ENCODE measurements at places on chromosomes 7 and 10.

GRCh38 chr7:158539711-158540146 is 47.9 kb downstream of the PTPRN2 start:
- no peak for DNase-seq

GRCh38 chr7:130297628-130298543 is 4.9 kb downstream of the CPA4 start:
- DNase-seq, result peak; percentile 94

- DNase-seq, result no peak
Measured at GRCh38 chr7:112500619-112501018, 19.8 kb downstream of the LSMEM1 start.

- no peak for DNase-seq
Measured at GRCh38 chr7:80781146-80781545, 137.7 kb downstream of the SEMA3C start.

- no peak for DNase-seq
Measured at GRCh38 chr7:2706685-2707126, 18.7 kb downstream of the AMZ1 start.

GRCh38 chr10:101214446-101215396 is 14.5 kb downstream of the LBX1 start:
- DNase-seq, result peak; percentile 49

GRCh38 chr7:128217030-128217805 is 23.9 kb upstream of the LEP start:
- no peak for DNase-seq

- DNase-seq, result no peak
Measured at GRCh38 chr7:110129159-110129558, 961.8 kb upstream of the LRRN3 start.

GRCh38 chr7:67377939-67378862 is 381.6 kb downstream of the TYW1 start:
- DNase-seq, result peak; percentile 73

DNA sequence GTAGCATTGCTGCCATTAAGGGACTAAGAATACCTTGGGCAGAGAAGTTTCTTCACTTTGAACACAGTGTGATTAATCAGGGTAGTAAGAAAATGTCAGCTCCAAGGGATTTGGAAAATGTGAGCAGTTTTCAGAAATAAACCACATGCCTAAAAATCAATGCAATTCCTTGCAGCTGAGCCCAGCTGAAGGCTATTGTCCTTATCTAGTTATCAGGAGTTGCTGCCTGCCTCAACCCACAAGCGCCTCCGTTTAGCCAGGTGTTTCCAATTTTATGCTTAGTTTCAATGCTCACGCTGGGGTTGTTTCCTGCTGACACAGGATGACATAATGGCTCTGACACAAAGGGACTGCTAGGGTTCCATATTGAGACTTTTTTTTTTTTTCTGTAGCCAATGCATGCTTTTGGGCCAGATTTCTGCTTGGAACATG is 132.3 kb upstream of the ANK3 start:
- DNase-seq, result no peak

DNA sequence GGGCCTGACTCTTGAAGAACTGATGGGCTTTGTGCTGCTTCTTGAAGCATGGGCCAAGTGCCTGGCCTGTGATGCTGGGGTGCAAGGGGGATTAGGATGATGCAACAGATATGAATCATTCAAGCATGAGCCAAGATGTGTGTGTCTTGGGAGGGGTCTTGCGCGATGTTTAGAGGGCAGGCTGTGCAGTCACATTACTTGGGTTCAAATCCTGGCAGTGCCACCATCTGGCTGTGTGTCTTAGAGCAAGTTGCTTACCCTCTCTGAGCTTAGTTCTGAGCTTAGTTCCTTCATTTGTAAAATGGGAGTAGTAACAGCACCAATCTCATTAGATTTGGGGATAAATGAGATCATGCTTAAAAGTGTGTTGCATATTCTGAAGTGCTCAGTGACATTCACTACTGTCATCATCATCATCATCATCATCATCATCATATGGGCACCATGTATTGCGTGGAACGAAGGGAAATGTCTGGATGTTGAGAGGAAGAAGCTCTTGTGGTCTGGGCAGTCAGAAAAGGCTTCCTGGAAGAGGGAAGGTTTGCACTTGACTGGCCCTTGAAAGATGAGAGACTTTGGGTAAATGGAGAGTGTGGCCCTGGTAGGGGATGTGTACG is 9.3 kb downstream of the UNC5B start:
- no peak for DNase-seq

- DNase-seq, result no peak
Measured at GRCh38 chr7:94190599-94191061, 186.5 kb upstream of the BET1 start.

- no peak for DNase-seq
Measured at GRCh38 chr10:98252464-98252863, 15.5 kb downstream of the LOXL4 start.

DNA sequence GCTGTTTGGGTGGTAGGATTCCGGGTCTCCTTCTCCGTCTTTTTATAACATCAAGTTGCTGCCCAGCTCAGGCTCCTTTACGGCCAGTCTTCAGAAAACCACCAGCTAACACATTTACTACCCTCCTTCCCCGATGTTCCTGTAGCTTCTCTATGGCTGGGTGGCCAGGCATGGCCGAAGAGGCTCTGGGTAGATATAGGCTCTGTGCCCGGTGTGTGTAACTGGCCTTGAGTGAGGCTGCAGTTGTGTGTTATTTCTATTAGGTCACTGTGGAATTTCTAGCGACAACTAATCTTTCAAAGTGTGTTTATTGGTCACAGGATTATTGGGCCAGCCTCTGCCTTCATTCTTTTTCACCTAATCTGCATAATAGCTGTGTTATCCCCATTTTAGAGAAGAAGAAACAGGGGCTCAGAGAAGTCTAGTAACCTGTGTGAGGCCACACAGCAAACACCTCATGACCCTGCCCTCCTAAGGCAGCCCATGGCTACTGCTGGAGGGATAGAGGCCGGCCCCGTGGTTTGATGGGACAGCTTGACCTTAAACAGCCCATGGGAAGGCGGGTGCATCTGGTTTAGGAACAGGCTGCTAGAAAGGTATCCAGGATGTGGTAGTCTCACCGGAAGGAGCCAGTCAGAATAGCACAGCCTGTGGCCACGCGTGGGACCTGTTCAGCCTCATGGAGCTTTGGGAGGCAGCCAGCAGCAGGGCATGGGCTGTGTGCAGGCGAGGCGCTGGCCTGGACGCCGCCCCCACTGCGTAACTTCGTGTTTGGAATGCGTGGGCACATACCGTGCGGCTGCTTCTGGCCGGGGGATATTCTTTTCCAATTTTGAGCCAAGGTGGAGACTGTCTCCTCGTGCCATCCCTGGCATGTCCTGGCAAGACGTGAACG is 29.7 kb downstream of the HTRA1 start:
- DNase-seq, result no peak

GRCh38 chr7:55349121-55349520 is 16.0 kb upstream of the LANCL2 start:
- no peak for DNase-seq

- no peak for DNase-seq
Measured at GRCh38 chr7:6238309-6238925, 34.0 kb downstream of the CYTH3 start.

DNA sequence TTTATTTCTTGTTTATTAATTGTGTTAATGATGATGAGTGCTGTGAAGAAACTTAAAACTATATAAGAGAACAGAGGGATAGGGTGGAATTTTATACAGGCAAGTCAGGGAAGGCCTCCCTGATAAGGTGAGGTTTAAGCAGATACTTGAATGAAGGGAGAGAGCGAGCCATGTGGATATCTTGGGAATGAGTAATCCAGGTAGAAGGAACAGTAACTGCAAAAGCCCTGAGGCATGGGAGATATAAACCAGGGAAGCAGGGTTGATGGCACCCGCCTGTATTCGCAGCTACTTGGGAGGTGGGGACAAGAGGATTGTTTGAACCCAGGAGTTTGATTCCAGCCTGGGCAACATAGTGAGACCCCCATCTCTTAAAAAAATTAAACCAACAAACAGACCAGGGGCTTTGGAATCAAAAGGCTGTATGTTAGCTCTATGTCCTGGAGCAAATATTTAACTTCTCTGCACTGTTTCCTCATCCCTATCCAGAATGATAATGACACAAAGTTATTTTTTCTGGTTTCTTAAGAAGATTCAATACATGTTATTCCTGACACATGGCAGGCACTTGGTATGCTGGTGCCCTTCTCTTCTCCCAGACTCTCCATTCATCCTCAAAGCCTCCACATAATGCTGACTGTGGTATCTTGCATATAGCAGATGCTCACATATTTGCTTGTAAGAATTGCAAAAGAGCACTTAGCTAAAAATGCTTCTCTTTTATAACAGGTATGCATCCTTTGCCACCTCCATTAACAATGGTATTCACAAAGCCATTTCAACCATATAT is 169.3 kb downstream of the CHN2 start:
- DNase-seq, result no peak

GRCh38 chr7:98251231-98251600 is 816 bp downstream of the TECPR1 start:
- DNase-seq, result no peak

DNA sequence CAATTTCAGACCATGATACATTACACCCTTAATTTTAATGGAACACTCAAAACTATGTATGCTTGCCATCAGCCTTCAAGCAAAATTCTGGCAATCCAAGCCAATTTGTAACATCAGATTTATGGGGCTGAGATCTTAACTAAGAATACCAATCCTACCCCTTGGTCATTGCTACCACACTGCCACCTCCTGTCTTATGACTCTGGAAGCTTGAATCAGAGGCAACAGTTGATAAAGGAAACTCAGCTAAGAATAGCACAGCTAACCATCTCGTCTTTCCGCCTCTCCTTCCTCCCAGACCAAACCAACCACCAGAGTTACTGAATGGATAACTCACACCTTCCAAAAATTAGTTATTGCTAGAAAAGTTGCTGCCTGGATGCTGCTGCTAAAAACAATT is 7.4 kb downstream of the IGF2BP3 start:
- no peak for DNase-seq

GRCh38 chr7:32094516-32094915 is 24.3 kb upstream of the PDE1C start:
- no peak for DNase-seq

DNA sequence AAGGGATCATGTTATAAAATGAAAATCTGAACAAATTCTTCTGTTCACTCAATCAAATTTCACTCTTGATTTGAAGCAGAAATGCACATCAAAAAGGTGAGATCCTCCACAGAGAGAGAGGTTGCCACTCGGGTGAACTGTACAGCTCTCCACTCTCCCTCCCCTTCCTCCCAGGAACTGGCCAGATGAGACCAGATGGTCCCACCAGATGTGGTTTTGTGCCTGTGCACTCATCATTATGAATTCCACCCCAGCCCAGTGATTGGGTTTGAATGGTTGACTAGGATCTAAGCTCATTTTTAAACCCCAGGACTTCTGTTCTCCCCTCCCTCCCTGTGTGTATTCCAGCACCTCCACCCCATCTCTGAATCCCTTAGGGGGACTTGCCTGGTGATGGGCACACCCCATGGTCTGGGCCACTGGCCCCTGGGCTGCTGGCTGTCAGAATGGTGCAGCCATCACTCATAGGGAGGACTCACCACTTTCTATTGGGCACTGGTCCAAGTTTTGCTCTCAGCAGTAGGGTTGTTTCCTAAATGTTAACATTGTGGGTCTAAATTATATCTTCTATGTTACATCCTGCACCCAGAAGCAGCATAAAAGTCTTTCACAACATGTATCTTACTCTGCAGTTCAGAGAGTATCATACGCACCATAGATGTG is 393.1 kb downstream of the TNS3 start:
- DNase-seq, result no peak

- DNase-seq, result no peak
Measured at GRCh38 chr7:41136551-41136950, 566.3 kb downstream of the INHBA start.

GRCh38 chr7:22417349-22417748 is 60.4 kb upstream of the RAPGEF5 start:
- peak; percentile 47 for DNase-seq

DNA sequence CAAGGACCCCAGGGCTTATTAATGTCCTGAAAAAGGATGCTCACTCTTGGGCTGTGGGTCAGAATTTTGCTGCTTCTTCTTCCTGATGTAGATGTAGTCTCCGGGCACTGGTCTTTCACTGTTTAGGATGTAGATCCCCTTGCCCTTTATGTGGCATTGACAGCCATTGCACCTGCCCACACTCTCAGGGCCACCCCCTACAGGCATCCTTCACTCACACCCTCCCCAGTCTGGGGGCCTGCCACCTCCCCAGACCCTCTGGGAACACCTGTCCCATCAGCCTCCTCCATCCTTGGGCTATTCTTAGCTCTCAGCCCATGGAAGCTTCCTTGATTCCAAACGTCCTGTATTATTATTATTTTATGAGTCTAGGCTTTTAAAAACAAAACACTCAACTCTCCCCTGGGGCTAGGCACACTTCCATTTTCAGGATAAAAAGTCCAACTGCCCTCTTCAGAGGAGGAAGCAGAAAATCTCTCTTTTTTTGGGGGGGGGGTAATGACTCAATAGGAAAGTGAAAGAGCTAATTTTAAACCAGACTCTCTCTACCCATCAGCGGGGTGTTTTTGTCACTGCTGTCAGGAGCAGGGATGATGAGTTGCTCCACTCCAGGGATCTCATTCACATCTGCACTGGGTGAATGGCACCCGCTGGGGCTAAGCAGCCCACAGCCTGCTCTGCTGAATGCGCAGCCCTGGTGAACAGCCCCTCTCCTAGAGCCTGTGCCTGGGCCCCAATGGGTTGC is 11.5 kb upstream of the KLRG2 start:
- DNase-seq, result peak; percentile 89

DNA sequence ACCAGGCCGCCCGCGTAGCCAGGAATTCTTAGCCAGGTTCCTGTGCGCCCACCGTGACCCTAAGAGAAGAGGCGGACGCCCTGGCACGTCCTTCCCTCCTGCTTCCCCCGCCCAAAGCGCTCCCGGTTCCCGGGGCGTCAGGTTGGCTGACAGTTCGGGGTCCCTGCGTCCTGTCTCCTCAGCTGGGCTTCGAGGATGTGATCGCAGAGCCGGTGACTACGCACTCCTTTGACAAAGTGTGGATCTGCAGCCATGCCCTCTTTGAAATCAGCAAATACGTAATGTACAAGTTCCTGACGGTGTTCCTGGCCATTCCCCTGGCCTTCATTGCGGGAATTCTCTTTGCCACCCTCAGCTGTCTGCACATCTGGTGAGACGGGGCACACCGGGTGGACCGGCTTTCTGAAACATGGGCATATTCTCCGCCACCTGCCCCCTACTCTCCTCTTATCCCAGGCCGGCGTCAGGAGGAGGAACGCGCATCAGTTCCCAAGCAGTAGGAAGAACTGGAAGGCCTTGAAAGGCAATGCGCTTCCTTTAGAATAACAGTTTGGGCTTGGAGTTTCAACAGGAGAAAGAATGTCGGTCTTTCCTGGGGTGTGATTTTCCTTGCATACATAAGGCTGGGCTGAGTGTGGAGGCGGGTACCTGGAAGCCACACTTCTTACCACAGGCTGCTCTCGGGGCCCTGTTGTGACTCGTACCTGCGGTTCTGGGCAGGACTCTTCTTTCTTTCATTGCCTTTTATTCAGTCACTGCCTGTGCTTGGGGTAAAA is 728 bp downstream of the CAV2 start:
- no peak for DNase-seq
